Hematopoietic multipotent progenitor cell treated with erythropoietin and hydrocortisone succinate and interleukin-3 and kit ligand, for 4 days (in vitro differentiated cells): ENCODE measurements at places on chromosomes 12 and 14.

DNA sequence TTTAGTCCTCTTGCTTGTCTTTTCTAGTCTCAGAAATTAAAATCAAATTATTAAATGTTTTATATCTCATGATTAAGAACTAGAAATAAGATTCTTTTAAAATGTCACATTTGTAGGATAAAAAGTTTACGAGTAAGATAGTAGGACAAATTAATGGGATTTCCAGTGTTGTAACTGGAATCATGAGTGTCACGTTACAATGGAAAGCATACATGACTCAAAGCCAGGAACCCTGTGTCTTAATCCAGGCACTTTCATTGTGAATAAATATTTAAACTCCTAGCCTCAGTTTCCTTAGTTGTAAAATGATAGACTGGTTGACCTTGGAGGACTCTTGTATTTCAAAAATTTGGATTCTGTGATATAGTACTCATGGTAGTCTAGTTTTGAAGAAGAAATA is 84.9 kb downstream of the MIA2 start:
- DNase-seq, result no peak

DNA sequence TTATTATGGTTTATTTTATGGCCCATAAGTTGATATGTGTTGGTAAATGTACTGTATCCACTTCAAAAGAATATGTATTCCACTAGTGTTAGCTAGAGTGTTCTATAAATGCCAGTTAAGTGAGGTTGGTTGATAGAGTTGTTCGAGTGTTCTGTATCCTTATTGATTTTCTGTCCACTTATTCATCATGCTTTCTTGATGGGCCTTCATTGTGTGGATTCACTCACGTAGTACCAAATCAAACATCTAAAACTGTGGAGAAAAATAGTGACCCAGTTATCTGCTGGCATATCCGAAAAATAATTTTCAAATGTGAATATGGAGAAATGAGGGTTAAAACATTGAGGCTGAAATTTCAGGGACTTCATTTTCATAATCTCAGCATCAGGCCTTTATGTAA is 230.4 kb downstream of the TRHDE start:
- DNase-seq, result no peak

GRCh38 chr12:19681007-19681406 is 241.7 kb downstream of the AEBP2 start:
- DNase-seq, result peak; percentile 8

DNA sequence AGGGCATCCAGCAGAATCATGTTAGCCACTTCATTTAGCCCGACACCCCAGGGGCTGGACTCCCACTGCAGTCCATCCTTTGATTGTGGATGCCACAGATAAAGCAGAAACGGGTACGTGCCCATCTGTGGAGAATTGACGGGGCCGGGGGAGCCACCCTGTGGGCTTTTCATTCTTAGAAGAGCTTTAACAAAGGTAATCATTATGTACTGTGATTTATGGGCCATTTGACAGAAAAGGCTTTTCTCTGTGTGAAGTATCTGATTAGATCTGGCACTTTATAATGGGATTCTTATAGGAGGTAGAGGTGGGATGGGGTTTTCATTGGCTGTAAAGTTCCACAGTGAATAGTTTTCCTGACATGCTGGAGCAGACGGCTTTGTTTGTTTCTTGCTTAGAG is 40.4 kb downstream of the AACS start:
- no peak for DNase-seq

DNA sequence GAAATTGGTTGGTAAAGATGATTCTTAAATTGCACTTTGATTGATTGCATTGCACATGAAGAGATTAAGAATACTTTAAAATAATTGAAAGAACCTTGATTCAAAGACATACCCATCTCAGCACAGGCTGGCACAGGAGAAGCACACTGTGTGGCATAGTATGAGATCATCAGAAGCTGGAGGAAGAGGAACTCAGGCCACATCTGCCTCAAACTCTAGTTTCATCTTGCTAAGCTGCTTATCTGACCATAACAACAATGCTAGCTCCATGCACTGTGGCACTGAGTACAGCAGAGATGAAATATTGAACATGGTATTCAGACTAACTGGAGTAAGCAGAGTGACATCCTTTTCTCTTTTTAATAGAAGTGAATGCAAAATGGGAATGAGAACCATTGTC is 99.1 kb downstream of the TBC1D30 start:
- peak; percentile 53 for DNase-seq

GRCh38 chr14:60691383-60692113 is 32.6 kb downstream of the SIX4 start:
- no peak for DNase-seq

- DNase-seq, result no peak
These were observed 1535.9 kb upstream of the FLRT2 start for GRCh38 chr14:83994020-83994419.

DNA sequence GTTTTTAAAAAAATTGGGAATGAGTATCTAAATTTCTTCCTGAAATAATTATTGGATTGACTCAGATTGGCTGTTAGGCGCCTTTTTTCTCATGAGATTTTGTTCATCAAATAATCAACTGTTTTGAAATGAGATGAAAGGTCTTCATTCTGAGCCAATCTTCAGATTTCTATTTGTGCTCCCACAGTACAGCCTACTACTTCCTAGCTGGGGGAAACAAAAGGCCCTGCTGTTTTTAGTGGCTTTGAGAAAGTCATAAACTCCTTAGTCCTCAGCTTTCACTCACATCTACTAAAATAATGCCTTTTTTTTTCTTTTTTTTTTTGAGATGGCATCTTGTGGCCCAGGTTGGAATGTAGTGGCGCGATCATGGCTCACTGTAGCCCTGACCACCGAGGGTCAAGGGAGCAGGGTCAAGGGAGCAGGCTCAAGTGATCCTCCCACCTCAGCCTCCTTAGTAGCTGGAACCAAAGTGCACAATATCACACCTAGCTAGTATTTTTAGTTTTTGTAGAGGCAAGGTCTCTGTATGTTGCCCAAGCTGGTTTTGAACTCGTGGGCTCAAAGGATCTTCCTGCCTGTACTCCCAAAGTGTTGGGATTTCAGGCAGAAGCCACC is 15.2 kb downstream of the NACA start:
- no peak for DNase-seq
